ENCODE measurements at places on chromosomes 2 and 18.

- no peak for DNase-seq
Observed at GRCh38 chr2:26477126-26477910, 606 bp downstream of the OTOF start.

GRCh38 chr2:239852272-239852671, 172.9 kb downstream of the NDUFA10 start:
- DNase-seq = no peak

DNA sequence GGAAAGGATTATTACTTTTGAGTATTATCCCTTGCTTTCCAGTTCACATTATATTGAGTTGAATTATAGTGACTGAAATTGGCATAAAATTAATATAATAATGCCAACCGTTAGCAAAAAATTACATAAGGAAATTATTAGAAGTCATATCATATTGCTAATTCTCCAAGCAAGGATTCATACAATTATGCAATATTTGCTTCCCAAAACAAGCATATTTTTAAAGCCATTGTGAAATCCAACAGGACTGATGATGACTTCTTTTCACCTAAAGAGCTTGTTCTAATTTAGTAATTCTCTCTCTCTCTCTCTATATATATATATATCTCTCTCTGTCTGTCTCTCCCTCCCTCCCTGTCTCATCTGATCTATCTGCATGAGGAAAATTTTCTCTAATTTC, 283.5 kb downstream of the DSEL start:
- no peak for DNase-seq

- DNase-seq = no peak
Observed at GRCh38 chr2:100955226-100955625, 46.9 kb upstream of the RPL31 start.

GRCh38 chr2:72989770-72990556, 72.6 kb downstream of the EMX1 start:
- DNase-seq = no peak

DNA sequence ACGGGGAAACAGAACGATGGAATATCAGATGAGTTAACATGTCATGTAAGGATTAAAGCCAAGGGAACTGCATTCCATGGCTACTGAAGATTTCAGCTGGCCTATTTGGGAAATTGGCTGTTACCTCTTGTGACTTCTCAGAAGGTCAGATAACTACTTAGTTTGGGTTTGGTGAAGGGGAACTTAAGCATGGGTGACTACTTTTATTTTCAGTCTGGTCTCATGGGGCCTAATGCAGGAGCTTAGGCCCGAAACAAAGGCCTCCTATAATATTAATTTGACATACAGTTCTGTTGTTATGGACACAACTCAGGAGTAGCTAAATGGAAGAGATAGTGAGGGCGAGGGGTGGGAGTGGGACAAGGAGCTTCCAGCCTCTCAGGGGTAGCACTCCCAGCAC, 44.0 kb upstream of the TXNDC2 start:
- DNase-seq = no peak

- DNase-seq = no peak
Observed at GRCh38 chr2:97718942-97719341, 5.6 kb downstream of the ZAP70 start.

GRCh38 chr2:222669353-222669752, 2.1 kb upstream of the MOGAT1 start:
- DNase-seq = no peak
